ENCODE measurements at places on chromosomes 6 and 20.
A peak's percentile ranks its signal among the peaks of the same experiment; 100 is the strongest.

GRCh38 chr20:1894471-1894950 lies 696 bp upstream of the SIRPA start:
- DNase-seq: no peak

DNA sequence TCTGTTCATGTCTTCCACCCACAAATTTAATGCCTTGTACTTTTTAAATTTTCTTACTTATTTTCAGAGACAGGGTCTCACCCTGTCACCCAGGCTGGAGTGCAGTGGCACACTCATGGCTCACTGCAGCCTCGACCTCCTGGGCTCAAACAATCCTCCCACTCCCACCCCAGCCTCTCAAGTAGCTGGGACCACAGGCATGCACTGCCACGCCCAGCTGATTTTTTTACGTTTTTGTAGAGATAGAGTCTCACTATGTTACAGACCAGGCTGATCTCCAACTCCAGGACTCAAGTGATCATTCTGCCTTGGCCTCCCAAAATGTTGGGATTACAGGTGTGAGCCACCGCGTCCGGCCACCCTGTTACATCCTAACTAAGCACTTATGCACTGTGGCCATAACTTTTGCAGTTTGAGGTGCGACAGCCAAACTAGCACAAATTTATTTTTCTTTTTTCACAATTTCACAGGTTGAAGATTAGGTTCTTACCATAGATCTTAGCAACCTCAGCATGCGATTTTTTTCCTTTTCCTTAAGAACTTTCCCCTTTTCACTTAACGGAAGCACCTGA lies 92.1 kb downstream of the EPB41L2 start:
- no peak for DNase-seq

- DNase-seq: peak; percentile 29
Measured at GRCh38 chr20:38123021-38123587, 42.0 kb downstream of the TGM2 start.

DNA sequence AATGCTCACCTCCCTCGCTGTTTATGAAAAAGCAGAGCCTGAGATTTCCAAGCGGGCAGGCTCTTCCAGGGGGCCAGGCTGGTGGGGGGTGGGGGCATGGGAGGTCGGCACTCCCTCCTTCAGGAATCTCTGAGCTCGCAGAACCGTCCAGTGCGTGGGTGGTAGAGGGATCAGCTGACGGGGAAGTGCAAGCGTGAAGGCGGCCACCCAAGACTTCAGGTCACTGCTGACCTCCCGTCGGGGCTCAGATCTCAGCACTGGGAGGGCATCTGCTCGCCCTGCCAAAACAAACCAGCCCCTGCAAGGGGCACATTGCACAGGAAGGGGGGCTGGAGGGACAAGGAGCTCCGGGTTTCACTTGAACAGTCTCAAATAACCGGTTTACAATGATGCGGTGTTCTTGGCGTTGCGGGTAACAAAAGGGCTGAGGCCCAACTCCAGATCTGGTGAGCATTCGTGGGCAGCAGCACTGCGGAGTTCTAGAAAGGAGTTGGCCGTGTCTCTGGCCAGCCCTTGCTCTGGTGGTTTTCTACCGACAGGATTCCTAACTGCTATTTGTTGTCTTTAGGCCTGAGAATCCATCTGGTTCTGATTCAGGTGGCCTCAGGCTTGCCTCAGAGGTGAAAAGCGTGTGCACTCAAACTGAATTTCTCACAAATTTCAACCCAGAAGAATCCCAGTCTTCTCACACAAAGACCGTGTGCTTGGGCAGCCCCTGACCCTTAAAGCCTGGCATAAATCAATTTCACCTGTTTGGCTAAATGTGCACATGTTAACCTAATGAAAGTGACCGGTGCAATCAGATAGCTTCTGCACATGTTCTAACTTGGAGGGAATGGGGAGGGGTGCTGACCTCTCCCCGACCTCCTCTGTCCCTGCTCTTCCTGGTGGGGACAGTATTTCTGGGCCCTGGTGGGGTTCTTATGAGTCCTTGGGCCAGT lies 191.6 kb downstream of the MYLK4 start:
- DNase-seq: no peak

DNA sequence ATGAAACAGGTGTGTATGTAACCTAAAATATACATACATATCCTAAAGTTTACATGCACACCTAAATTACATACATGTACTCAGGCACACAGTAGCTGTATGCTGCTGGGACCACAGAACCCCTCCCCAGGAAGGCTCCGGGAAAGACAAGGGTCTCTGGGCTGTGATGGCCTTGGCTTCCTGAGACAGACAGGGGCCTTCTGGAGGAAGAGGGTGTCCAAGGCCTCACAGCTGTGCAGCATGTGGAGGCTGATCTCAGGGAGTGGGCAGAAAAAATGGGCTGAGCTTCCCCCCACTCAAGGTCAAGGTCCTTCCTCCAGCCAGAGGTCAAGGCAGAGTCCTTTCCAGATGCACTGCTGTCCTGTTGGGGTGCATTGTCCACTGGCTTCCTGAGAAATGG lies 129.1 kb upstream of the THBS2 start:
- no peak for DNase-seq

GRCh38 chr20:41006126-41006935 lies 22.3 kb upstream of the TOP1 start:
- no peak for DNase-seq

DNA sequence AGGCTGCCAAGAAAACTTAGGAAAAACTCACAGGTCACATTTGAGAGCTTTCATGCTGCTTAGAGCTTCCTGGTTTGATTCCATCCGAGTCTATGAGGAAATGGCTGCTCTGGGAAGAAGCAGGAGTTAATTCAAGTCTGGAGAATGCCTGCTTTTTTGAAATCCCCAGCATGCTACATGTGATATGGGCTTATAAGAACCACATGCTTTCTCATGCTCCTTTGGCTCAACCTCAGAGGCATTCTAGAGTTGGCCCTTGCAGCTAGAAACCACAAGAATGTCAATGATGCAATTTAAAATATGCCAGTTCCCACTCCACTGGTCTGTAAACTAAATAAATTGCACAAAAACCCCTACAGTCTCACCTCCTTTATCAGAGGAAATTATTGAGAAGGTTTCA lies 142.9 kb upstream of the OLIG3 start:
- DNase-seq: peak; percentile 89

DNA sequence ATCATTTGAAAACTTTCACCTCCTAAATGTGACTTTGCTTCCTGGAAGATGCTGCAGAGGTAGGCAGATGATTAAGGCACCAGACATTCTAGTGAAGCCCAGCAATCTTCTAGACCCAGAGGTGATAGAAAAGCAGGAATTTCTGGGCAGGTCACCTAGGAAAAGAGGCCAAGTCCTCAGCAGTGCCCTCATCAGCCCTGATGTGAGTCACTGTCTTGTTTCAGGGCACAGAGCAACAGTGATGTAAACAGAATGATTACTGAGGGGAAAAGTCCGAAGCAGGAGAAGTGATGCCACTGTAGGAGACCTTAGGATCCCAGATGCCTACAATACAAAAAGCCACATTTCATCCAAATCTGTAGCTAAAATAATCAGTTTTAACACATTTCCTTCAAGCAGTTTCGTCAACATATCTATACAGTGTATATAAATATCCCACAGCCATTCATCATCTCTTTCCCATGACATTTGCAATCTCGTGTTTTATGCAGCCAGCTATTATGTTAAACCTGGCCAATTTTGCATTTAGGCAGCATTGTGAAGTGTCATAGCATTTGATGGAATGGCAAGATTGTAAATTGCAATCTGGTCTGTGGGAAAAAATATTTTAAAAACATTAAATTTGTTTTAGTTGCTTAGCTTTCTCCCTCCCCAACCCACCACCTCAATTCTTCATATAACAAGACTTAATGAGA lies 401.2 kb upstream of the RNF217 start:
- DNase-seq: no peak

GRCh38 chr6:104214901-104215300 lies 644.8 kb downstream of the HACE1 start:
- no peak for DNase-seq

GRCh38 chr6:14072084-14072483 lies 45.5 kb upstream of the CD83 start:
- no peak for DNase-seq

- peak; percentile 68 for DNase-seq
Measured at GRCh38 chr20:49595811-49596561, 28.0 kb upstream of the PTGIS start.

- DNase-seq: peak; percentile 23
Measured at GRCh38 chr6:98498866-98499265, 335.5 kb upstream of the POU3F2 start.

- DNase-seq: no peak
Measured at GRCh38 chr6:101391772-101392585, 1.5 kb upstream of the GRIK2 start.

DNA sequence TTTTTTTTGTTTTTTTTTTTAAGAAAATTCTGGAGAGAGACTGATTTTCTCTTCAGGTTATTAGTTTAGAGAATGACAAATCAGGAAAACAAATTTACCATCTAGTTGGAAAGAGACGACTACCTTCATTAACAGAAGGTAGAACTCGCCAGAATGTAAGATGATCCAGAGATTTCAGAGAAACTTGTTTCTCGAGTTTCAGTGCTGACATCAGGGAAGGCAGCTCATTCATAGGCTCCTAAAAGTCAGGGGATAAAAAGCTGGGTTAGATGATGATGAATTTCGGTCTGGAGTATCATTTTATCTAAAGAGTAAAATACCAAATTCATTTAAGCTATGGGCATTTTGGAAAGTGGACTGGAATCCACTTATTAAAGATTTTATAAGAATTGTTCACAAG lies 27.9 kb downstream of the ZNF334 start:
- DNase-seq: no peak

- DNase-seq: no peak
Measured at GRCh38 chr20:37297066-37297736, 7.7 kb downstream of the MANBAL start.

- no peak for DNase-seq
Measured at GRCh38 chr6:168212362-168212761, 107.2 kb downstream of the DACT2 start.

DNA sequence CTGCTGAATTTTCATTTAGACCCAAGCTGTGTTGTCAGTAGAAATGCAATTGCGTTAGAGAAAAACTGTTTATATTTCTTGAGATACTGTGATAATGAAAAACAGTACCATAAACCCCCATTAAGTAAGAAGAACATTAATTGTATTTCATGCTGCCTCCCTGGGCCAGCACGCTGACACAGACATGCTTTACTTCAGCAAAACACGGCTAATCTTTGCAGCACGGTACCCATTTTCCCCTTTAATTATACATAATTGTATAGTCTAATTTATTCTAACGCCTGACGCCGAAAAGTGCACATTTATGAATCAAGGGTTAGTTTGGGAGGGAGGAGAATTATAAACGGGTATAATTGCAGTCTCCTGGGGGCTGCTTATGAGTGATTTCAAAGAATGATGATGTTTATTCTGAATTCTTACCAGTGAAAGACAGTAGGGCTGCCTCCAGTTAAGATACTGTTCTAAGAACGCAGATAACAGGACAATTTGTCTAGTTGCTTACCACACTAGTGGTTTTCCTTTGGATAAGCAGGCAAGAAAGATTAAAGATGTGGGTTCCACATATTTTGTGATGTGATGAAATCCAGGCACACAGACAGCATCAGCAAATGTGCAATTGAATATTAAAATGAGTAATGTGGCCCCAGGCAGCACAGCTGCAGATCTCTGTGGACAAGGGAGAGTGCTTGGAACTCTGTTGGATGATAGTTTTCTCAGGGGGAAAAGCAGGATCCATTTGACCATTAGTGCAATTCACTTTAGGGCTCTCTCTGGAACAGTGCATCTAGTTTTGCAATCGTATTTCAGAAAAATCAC lies 4.7 kb upstream of the SULF2 start:
- DNase-seq: no peak

GRCh38 chr6:168037856-168038255 lies 40.4 kb downstream of the KIF25 start:
- DNase-seq: no peak

DNA sequence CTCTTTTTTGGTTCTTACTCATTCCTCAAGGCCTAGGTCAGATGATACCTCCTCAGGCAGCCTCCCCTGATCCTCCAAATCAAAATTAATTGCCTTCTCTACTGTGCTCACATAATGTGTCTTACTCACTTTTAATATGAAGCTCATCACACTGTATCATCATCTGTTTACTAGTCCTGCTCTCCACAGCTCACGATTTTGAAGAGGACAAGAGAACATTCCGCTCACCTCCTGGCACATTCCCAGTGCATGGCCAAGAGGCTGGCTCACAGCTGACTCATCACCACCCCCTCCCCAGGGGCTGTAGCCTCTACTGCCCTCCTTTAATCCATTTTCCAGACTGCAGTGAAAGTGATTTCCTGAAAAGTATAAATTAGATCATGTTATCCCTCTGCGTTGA lies 133.1 kb downstream of the ALDH8A1 start:
- DNase-seq: no peak

GRCh38 chr6:48144021-48144420 lies 33.0 kb upstream of the PTCHD4 start:
- DNase-seq: no peak

GRCh38 chr20:25277051-25277801 lies 29.3 kb downstream of the PYGB start:
- DNase-seq: no peak

- DNase-seq: peak; percentile 65
Measured at GRCh38 chr6:3835055-3835731, 14.0 kb upstream of the FAM50B start.

DNA sequence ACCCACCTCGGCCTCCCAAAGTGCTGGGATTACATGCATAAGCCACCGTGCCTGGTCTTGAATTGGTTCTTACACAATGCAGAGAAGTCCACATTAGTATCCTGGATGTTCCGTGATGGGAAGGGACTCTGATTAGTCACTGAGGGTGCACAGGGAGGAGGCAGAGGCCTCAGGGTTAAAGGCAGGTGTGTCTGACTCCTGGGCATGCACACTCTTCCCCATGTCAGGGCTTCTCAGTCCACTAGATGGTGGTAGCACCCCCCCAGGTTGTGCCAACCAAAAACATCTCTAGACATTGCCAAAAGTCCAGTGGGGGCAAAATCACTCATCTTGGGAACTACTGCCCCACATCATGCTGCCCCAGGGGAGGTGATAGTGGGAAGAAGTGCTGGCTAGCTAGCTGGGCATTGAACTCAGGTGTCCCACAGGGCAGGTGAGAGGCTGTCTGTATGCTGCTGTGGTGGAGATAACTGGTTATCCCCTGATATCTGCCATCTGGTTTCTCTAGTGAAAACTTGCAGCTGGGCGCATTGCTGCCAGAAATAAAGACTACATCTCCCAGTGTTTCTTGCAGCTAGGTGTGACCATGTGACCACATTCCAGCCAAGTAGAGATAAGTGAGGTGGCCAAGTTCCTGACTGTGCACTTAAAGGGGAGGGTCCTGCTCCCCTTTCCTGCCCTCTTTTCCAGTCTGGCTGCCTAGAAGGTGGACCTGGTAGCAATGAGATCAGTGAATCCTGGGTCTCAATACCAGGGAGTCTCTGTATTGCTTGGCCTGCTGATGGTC lies 8.4 kb upstream of the NSFL1C start:
- no peak for DNase-seq

Data from MV-4-11 (cell line).